Renal pelvis (tissue), 12 donors: ENCODE measurements at places on chromosomes 5 and 9. TPM values are rescaled to one million over a fixed set of nuclear protein-coding genes. Genes with fewer than 3 reads are reported as not detected.

Gene ARL14EPL
- not detected for polyA plus RNA-seq

Gene MOCS2
- polyA plus RNA-seq = 68.3 TPM

Gene CPLANE1
- 33.4 TPM for polyA plus RNA-seq

DNA sequence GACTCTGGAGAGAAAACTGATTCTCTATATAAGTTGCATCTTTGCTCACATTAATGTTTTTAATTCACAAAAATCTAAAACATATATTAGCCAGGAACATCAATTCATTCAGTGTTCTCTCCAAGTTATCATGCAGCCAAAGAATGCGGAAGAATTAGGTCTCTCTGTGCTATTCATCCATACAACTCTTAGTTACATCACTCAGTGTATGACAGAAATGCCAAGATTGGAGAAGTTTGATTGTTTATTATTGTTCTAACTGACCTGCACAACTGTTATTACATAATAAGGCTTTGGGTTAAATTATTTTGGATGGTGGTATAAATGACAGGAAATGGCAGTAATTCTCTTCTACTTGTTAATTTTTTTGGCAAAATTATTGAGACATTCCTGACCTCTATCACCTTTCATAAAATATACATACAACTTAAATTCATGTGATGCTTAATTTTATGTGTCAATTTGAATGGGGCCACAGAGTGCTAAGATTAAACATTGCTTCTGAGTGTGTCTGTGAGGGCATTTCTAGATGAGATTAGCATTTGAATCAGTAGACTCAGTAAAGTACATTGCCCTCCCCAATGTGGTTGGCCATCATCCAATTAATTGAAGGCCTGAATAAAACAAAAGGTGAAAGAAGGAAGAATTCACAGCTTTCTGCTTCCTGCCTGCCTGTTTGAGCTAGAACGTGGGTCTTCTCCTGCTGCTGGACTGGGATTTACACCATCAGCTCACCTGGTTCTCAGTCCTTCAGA, 70.2 kb downstream of the NR2F1-AS1 start:
- no peak for DNase-seq

Gene ADAMTS6
- polyA plus RNA-seq = 1.7 TPM

- DNase-seq = no peak
Measured at GRCh38 chr5:36877667-36878391, 1.3 kb downstream of the NIPBL start.

DNA sequence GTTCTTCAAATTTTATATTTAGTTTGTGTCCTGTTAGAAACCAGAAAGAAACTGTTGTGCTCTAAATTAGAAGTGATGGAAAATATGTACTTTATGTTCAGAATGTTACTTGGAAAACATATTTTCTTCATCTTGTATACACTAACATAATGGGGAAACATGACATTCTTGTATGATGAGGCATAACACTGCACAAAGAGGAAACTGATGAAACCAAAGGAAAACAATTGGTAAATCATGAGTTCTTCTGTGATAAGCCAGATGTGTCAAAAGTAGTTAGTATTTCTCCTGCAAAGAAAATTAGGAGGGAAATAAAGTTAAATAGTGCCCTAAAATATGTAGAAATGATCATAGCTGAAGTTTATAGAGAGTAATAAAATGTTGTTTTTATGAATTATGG, 111.1 kb upstream of the FBN2 start:
- no peak for DNase-seq

GRCh38 chr5:9013147-9013546, 532.7 kb downstream of the SEMA5A start:
- no peak for DNase-seq

GRCh38 chr5:133480366-133480765, 132.0 kb downstream of the FSTL4 start:
- DNase-seq = no peak

- no peak for DNase-seq
Measured at GRCh38 chr5:44365345-44365744, 23.9 kb downstream of the FGF10 start.

DNA sequence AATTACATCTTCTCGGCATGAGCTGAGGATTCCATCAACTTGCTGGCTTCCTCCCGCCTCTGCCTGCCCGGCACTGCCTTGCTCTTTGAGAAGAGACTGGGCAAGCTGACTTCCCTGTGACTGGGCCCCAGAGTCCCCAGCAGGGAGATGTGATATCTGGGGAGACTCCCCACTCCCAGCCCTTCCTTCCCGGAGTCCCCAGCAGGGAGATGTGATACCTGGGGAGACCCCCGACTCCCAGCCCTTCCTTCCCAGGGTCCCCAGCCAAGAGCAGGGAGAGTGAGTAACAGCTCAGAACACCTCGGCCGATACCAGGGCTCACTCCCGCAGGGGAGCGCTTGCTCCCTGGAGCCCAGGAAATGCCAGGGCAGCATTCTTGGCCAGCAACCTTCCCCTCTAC, 90.1 kb upstream of the NEURL1B start:
- DNase-seq = no peak

Gene SH3TC2
- polyA plus RNA-seq = 0.68 TPM

- no peak for DNase-seq
Measured at GRCh38 chr5:16137177-16137576, 42.4 kb downstream of the MARCHF11 start.

- no peak for DNase-seq
Measured at GRCh38 chr5:161863259-161863658, 15.3 kb downstream of the GABRA1 start.

DNA sequence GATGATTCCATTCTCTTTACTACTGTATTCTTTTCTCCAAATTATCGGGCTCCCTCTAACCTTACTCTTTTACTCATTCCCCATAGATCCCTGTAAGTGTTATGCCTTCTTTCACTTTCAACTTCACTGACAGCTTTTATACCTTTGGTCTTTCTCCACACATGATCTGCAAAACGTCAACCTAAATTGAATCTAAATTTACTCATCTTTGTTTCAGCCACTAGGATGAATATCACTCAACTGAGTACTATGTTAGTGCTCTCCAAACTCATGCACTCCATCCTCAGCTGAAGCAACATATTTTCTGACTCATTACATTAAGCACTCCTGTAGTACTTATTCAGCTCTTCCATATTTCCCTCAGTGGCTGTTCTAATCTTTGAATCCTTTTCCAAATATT, 133.4 kb downstream of the ADAMTS19 start:
- DNase-seq = no peak

- no peak for DNase-seq
Measured at GRCh38 chr9:135516132-135516860, 4.9 kb upstream of the LCN1 start.

DNA sequence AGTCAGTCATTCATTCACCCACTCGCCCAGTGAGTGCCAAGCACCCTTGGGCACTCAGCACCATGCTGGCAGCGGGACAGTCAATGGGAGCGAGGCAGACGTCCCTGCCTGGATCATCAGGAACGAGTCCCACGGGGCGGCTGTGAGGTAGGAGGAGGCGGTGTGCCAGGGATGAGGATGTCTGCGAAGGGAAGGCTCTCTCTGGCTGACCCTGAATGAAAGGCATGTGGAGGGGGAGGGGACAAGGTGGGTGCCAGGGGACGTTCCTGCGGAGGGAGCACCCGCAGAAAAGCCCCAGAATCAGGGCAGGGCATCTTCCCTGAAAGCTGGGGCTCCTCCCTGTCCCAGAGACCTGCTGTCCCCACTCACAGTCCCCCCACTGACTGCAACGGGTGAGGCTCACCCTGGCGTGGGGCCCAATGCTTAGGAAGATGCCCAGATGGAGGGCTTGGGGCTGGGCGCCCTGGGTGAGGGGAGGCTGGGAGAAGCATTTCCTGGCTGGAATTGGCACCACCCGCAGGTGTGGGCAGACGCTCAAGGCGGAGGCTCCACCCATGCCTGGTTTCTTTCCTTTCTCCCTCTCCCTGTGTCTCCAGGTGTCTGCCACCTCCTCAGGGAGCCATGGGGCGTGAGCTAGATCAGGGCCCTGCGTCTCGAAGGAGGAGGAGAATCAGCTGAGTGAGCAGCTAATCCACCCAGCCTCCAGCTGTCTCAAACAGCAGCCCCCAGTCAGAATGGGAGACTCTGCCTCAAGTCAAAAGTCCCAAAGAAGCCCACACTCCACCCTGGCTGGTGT, 179.0 kb upstream of the PPP1R26 start:
- DNase-seq = no peak

Gene EPB41L4B
- 14.9 TPM for polyA plus RNA-seq

DNA sequence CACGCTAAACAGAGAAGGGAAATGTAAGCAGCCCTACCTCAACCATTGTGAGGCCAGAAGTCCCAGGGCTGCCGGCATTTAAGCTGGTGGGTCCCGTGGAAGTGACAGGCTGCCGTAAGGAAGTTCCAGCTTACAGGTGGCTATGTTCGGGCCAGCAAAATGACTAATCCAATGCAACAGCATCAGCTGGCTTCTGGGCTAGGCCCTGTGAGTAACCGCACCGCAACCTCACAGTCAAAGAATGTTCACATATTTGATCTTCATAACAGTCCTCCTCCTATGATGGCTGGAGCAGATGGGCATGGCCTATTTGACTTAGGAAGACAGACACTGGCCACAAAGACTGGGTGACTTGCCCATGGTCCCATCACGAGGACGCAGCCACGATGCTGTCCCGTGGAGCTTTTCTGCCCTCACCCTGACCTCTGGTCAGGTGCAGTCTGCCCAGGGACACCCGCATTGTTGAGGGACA, 88.2 kb downstream of the LIFR start:
- no peak for DNase-seq

- no peak for DNase-seq
Measured at GRCh38 chr5:98776066-98776705, 2.7 kb downstream of the RGMB start.

- DNase-seq = no peak
Measured at GRCh38 chr9:86142973-86143372, 43.6 kb upstream of the GOLM1 start.

Gene DRD1
- polyA plus RNA-seq = 0.04 TPM

GRCh38 chr9:115034801-115035200, 83.2 kb downstream of the TNC start:
- no peak for DNase-seq

- no peak for DNase-seq
Measured at GRCh38 chr5:36839489-36840476, 36.8 kb upstream of the NIPBL start.

GRCh38 chr9:92719028-92719647, 45.5 kb downstream of the BICD2 start:
- DNase-seq = no peak

DNA sequence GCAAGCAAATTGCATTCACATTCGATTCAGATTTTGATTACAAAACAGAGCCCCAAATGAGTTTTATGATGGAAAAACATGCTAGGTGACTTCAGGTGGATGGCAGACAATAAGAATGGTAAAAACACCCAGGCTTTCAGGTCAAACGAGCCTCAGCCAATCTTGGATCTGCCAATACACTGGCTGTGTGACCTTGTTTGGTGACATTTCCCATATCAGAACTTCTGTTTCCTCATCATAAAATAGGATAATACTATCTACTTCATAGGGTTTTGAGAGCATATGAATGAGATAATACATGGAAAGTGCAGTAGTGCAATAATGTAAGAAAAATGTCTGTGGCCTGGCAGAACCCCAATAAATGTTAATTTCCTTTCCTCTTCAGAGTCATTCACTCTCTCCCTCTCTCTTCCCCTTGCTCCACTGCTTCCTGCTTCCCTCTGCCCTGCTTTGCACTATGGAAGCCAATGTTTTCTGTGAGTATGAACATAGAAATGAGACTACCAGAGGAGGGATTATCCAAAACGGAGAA, 54.7 kb downstream of the SH3RF2 start:
- DNase-seq = no peak

DNA sequence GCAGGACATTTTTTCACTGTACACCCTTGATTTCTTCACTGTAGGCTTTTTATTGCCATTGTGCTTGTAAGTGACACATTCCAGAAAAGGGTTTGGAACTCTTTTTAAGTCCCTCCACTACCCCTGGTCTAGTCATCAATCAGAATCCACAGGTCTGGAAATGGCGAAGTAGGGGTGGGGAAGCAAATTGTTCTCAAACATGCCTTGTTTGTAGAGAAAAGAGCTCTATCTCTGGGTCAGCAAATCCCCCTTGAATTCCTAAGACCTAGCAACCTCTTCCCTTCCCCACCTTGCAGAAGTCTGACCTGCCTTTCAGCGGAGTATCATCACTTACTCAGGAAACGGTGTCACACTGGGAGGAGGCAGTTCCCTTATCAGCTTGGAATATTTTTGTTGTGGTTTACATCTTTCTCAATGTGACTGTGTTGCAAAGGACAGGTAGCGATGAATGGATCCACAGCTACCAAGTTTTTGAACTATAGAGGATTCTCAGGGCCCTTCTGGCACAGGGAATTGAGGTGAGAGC, 3.2 kb downstream of the SH3RF2 start:
- DNase-seq = no peak

- DNase-seq = no peak
Measured at GRCh38 chr9:114250648-114251047, 72.2 kb upstream of the ORM1 start.

DNA sequence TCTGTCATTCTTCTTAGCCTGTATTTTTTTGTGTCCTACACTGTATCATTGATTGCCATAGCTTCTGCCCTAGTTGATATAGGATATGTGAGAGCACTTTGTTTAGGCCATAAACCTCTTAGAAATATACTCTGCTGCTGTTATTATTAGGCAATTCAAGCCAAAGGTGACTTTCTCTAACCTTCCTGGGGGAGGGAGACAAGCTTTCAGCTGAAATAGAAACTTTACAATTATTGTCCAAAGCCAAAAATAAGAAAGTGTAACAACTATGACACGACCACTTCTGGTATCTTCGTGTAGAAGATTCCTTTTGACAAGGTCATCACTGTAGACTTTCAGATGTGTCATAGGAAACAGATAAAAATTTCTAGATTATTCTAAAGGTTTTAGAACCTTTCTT, 12.2 kb upstream of the CSNK1A1 start:
- DNase-seq = no peak

- DNase-seq = no peak
Measured at GRCh38 chr5:128253161-128253560, 169.6 kb downstream of the SLC12A2 start.

- DNase-seq = no peak
Measured at GRCh38 chr5:149799119-149799623, 69.1 kb downstream of the PPARGC1B start.

GRCh38 chr5:142618130-142618523, 67.8 kb downstream of the FGF1 start:
- no peak for DNase-seq

DNA sequence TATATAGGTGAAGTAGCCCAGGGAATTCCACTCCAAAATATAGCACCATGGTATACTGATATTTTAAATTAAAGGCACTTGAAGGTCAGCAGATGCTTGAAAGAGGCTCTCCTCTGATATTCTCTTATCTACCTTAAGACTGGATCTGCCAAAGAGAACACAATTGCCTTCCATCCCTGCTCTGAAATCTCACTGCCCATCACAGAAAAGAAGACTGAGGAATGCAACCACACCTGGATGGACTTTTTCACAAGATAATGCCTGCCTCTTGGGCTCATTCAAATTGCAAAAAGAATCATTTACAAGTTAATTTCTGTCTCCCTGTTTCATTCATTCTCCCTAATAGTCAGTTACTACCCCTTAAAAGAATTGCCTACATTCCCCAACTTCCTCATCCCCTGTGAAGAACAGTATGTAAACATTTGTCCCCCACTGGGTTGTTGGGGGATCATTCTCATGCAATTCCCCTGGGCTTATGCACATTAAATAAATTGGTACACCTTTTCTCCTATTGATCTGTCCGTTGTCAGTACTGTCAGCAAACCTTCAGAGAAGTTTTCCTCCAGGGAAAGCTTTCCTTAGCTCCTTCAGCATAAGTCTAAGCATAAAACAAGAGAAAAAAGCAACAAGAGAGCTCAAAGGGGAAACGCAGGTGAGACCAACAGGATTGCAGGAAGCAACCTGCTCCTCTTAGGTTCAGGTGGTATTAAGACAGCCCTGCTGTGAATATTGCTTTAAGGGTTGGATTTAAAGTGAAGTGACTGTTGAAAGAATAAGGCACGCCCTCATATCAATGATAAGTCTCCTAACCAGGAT, 171.4 kb upstream of the SLC30A5 start:
- no peak for DNase-seq

GRCh38 chr5:33010846-33011245, 299.7 kb downstream of the NPR3 start:
- DNase-seq = no peak
